ENCODE measurements at places on chromosomes 5 and 9. TPM values are rescaled to one million over a fixed set of nuclear protein-coding genes. Genes with fewer than 3 reads are reported as not detected.

- DNase-seq = no peak
Observed at GRCh38 chr5:171413153-171413910, 6.1 kb upstream of the FGF18 start.

GRCh38 chr5:124519396-124519795 is 227.0 kb downstream of the ZNF608 start:
- DNase-seq = no peak

DNA sequence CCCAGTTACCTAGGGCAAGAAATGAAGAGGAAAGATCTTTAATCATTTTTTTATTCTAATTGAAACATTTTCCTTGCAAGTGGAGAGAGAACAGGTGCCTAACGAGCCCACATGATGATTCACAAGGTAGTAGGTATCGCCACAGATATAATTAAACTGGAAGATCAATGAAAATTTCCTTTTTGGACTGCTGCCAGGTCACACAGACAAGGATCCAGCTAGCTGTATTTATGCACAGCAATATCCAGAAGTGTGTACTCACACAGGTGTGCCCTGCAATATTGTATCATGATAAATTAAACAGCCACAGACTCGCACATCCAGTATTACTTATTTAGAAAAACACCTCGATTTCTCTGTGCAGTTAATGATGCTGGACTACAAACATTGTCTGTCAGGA is 294.0 kb upstream of the SMARCA2 start:
- no peak for DNase-seq

GRCh38 chr5:105782501-105782900 is 1888.2 kb downstream of the EFNA5 start:
- DNase-seq = no peak

- no peak for DNase-seq
Observed at GRCh38 chr9:90956026-90956810, 154.6 kb downstream of the SYK start.

The FIBCD1 gene
- total RNA-seq = not detected

The AK8 gene
- 0.58 TPM for total RNA-seq

The PPP3R2 gene
- 0.04 TPM for total RNA-seq
